ENCODE measurements at places on chromosomes 11 and 22. TPM values are rescaled to one million over a fixed set of nuclear protein-coding genes. Genes with fewer than 3 reads are reported as not detected.

- DNase-seq: no peak
These were observed 48.5 kb downstream of the SVIP start for GRCh38 chr11:22780952-22781593.

GRCh38 chr11:26806219-26806618 lies 84.4 kb upstream of the SLC5A12 start:
- DNase-seq: no peak

DNA sequence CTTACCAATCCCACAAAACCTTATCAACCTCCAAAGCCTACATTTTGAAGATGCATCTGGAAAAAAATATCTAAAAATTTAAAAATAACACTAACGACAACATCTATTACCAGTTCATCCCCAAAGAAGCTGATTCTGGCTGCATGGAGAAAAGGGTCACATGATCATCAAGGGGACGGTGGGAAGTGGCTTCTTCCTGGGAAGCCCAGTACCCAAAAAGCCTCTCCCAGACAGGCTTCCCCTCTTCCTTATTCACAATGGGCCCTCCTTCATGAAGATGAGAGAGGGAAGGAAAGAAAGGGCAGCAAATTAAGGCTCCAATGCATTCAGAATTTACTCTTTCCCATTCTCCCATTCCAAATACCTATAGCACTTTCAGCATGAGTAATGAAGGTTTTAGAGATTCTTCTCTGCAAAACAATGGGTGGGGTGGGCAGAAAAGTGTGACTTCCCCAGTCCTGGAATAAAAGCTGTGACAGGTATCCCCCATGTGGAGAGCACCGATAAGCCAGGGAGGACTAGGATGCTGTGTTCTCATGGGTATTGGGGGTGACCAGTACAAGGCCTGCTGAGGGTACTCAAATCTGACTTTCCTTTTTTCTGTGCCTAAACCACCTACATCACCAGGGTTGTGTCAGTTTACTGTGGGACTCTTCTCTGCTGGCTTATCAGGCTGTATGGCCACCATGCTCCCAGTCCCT lies 88.2 kb downstream of the SIK3 start:
- no peak for DNase-seq

DNA sequence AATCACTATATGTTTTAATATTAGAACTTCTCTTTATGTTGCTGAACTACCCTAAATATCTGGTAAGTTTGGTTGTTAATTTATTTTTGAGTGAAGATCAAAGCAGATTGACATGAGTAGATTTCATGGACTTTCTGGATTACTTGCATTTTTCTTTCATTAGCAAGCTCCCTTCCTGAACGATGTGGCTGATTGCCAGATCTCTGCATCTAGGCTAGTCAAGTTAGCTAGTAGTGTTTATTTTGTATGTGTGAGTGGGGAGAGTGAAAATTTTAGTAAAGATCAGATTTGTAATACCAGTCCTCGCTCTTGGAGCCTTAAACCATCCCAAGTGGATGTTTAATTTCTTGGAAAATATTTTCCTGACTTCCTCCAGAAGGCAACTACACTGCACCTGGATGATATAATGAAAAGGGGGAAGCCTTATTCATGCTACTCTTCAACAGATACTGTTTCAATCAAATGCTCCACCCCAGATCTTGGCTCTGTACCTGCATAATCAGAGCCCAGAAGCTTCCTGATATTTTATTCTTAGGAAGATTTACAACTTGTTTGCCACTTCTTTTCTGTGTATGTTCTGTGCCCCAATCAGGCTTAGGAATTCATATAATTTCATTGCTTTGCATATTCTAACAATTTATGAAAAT lies 143.2 kb upstream of the GRIA4 start:
- DNase-seq: no peak

GRCh38 chr11:59891781-59892181 lies 13.2 kb downstream of the OOSP3 start:
- no peak for DNase-seq

DNA sequence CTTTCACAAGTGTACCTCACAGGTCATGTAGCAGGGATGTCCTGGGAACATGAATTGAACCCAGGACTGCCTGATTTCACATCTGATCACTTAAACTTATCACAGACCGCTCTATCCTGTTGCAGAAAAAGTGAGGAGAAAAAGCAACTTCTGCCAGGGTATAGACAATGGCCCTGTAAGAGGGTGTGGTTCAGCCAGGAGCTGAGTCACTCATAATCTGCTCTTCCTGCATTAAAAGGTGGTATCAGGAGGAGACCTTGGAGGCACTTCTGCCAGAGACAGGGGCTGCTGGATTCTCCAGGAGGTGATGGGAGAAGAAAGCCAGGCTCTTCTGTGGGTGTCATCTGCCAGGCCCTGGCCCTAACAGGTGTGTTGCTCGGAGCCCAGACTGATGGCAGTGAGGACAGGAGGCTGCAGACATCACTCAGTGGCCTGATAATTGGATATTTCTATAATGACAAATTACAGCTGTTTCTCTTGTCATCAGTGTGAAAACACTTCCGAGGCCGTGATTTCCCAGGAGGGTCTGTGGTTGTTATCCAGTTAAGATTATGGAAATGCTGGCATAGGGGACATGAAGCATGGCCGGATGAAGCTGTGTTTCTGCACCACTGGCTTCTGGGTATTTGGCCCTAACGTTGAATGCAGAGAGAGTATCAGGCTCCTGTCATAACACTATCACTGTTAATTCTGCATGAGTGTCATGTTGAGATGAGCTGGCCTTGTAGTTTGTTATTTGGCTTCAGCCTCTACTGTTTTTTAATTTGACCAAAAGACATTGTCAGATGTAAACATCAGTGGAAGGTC lies 125.1 kb upstream of the ZBED5 start:
- no peak for DNase-seq

- no peak for DNase-seq
These were observed 240.2 kb downstream of the TBC1D22A start for GRCh38 chr22:47002692-47003091.

DNA sequence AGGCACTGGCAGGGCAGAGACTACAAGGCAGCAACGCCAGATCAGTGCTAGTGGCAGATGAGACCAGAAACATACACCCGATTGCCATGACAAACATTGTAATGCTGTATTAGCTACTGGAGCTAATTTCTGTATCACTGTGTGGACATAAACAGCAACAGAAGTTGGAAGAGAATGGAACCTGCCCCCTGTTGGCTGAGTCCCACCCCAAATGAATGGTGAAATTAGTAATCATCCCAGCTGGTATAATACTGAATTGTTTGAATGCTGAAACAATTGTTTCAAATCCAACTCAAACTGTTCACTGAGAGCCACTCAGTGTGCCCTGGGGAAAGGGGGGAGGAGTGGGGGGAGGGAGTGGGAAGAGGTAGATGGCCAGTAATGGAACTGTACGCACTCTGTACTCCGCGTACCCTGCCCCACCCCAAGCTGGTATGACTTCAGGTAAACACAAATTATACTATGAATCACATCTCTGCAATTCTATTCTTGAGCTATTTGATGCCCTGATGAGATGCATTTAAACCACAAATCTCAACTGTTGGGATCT lies 11.2 kb upstream of the BIRC3 start:
- DNase-seq: no peak

Gene SCGB1C1
- not detected for total RNA-seq

Gene OR2AG1
- not detected for total RNA-seq

Gene VEGFB
- 60.3 TPM for total RNA-seq

Gene KCNK7
- total RNA-seq: 3.3 TPM
